ENCODE measurements at places on chromosomes 2 and 18.
A peak's percentile ranks its signal among the peaks of the same experiment; 100 is the strongest.

DNA sequence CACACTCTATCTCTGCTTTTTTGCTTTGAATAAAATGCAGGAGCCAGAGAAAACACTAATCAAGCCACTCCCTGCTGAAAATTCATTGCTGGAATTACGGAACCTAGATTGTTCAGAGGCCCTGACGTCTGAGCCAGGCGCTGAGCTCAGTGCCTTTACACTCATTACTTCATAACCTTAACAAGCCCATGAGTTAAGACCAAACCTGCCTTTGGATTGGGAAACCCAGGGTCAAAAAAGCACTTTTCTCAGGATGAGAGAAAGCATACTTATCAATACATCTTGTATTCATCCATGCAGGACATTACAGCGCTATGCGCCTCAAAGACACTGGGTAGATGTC lies 762 bp downstream of the INO80C start:
- no peaks in the 10 kb centered on the region for H3K27me3 ChIP-seq
- peak overlapping the region; percentile 94 for H3K27ac ChIP-seq
- peak; percentile 81 for DNase-seq
- H3K4me3 ChIP-seq = peak overlapping the region; percentile 55
- no peaks in the 10 kb centered on the region for H3K36me3 ChIP-seq
- peaks cover 49% of the 10 kb centered on the region for H3K4me1 ChIP-seq

DNA sequence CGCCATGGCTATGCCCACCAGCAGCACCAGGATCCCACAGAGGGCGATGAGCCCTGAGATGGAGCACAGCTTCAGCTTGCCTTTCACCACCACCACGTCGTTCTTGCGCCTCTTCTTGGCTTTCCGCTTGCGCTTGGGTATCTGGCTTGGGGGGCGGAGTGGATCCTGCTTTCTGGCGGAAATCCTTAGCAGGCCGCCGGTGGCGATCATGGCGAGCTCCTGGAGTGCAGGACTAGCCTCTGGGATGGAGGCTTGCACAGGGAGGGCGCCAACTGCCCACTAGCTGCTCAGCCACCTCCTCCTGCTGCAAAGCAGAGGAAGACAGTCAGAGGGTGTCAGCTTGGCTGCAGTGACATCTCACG lies 3.5 kb downstream of the TMEM200C start:
- H3K27me3 ChIP-seq = peaks cover 92% of the 10 kb centered on the region
- no peaks in the 10 kb centered on the region for H3K36me3 ChIP-seq
- H3K27ac ChIP-seq = no peak overlapping the region
- H3K4me1 ChIP-seq = peaks cover 35% of the 10 kb centered on the region

DNA sequence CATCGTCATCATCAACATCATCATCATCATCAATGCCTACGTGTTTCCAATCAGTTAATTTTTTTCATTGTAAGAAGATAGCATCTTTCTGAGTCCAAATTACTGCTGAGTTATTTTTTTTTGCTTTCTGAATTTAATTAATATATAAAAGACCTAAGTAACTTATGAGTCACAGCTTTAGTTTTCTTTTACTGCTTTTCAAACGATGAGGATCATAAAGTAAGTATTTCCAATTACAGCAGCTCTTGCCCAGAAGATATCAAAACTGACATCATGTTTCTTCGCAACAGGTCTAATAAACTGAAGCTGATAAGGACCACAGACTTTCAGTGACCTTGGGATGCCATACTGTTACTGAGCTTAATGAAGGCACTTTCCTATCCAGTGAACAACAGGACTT lies 442.2 kb downstream of the DSEL start:
- H3K4me3 ChIP-seq = no peak overlapping the region
- DNase-seq = no peak
- no peaks in the 10 kb centered on the region for H3K27me3 ChIP-seq
- no peak overlapping the region for H3K27ac ChIP-seq

- no peak overlapping the region for H3K4me3 ChIP-seq
- H3K36me3 ChIP-seq = no peaks in the 10 kb centered on the region
- no peaks in the 10 kb centered on the region for H3K27me3 ChIP-seq
- DNase-seq = no peak
- no peak overlapping the region for H3K27ac ChIP-seq
Measured at GRCh38 chr18:63183952-63184770, 135.4 kb downstream of the BCL2 start.

- no peaks in the 10 kb centered on the region for H3K36me3 ChIP-seq
- H3K27ac ChIP-seq = no peak overlapping the region
- H3K27me3 ChIP-seq = no peaks in the 10 kb centered on the region
- H3K4me3 ChIP-seq = no peak overlapping the region
- no peak for DNase-seq
Measured at GRCh38 chr2:196535742-196536141, 103.8 kb upstream of the CCDC150 start.

DNA sequence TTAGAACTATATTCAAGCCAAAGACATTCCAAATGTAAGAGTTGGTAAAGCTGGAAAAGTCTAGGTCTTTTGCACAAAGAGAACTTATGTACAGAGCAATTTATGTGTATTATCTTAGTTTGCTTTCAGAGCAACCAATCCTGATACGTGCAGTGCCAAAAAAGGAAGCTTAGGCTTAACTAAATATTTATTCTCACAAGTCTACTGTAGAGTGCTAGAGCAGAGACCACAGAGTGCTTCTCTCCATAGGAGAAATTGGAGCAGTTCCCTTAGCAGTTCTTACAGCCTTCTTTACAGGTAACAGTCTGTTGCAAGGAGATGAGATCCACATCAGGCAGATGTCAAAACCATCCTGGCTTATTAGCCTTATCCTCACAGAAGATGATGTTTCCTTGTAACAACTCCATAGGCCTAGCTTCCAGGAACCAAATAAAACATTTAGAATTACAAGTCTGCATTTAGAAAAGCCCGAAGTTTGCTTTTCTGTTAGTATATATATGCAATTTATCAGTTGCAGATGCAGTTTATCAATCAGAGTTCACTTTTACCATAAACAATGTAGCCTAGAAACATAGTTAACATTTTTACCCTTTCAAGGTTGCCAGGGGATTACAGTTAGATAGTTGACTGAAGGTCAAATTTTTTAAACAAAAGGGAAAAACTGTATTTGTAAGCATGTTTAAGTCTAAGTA lies 250.6 kb upstream of the KCNJ3 start:
- H3K27ac ChIP-seq = no peak overlapping the region
- DNase-seq = no peak
- H3K27me3 ChIP-seq = no peaks in the 10 kb centered on the region
- H3K4me3 ChIP-seq = no peak overlapping the region
- H3K36me3 ChIP-seq = no peaks in the 10 kb centered on the region

- no peak for DNase-seq
- no peaks in the 10 kb centered on the region for H3K27me3 ChIP-seq
- no peak overlapping the region for H3K27ac ChIP-seq
- H3K4me3 ChIP-seq = no peak overlapping the region
Measured at GRCh38 chr2:144548088-144548487, 28.2 kb upstream of the ZEB2 start.

GRCh38 chr2:207505171-207505570 lies 24.6 kb upstream of the CREB1 start:
- H3K4me3 ChIP-seq = no peak overlapping the region
- peak; percentile 26 for DNase-seq
- H3K27ac ChIP-seq = no peak overlapping the region
- no peaks in the 10 kb centered on the region for H3K36me3 ChIP-seq
- H3K4me1 ChIP-seq = no peaks in the 10 kb centered on the region
- H3K27me3 ChIP-seq = no peaks in the 10 kb centered on the region

DNA sequence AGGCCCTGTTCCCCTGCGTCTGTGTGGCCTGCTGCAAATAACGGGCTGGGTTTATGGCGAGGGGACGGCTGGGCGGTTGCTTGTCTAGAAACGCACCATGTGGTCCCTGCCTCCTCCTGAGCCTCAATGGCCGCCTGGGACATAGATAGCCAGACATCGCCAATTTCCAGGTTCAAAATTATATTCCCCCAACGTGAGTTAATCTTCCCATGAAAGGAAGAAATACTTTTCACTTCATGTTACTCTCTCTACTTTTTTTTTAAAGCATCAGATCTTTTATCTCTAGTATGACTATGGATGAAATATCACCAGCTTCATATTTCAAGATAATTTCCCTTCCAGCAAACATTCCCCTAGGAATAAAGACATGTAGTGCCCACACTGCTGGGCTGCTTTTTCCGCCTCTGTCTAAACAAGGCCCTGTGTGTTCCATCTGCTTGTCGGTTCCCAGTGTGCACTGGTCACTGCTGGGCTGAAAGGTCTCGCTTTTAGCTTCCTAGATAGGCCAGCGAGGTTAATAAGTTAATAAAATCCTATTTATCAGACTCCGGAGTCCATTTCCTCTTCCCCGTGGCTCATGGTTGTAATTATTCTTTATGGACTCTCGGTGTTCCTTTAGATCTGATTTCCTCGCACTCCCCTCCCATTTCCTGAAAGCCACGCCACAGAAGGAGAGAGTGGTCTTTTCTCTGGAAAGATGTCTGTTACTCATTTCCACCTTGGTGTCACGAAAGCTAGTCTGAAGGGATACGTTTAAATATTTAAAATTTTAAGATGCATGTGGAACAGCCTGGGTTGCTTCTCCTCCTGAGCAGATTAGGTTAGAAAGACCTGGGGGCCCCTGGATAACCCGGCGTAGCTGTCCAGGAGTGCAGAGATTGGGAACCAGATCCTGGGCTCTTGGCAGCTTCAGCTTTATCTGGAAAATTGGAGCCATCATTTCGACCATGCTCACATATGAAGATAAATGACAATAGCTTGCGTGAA lies 196.6 kb upstream of the COPS8 start:
- H3K27ac ChIP-seq = peak overlapping the region; percentile 85
- no peaks in the 10 kb centered on the region for H3K36me3 ChIP-seq
- H3K27me3 ChIP-seq = no peaks in the 10 kb centered on the region
- no peak overlapping the region for H3K4me3 ChIP-seq

GRCh38 chr18:48721312-48721711 lies 182.5 kb downstream of the CTIF start:
- no peaks in the 10 kb centered on the region for H3K36me3 ChIP-seq
- H3K27ac ChIP-seq = no peak overlapping the region
- DNase-seq = no peak
- H3K4me1 ChIP-seq = no peaks in the 10 kb centered on the region

- H3K4me3 ChIP-seq = no peak overlapping the region
- no peaks in the 10 kb centered on the region for H3K36me3 ChIP-seq
- H3K27me3 ChIP-seq = no peaks in the 10 kb centered on the region
- no peak overlapping the region for H3K27ac ChIP-seq
- peaks cover 10% of the 10 kb centered on the region for H3K4me1 ChIP-seq
Measured at GRCh38 chr2:144944546-144945220, 424.8 kb upstream of the ZEB2 start.

- DNase-seq = no peak
- peaks cover 2% of the 10 kb centered on the region for H3K4me1 ChIP-seq
- H3K4me3 ChIP-seq = no peak overlapping the region
- H3K27ac ChIP-seq = no peak overlapping the region
- no peaks in the 10 kb centered on the region for H3K27me3 ChIP-seq
Measured at GRCh38 chr2:23083966-23084365, 301.0 kb upstream of the KLHL29 start.

DNA sequence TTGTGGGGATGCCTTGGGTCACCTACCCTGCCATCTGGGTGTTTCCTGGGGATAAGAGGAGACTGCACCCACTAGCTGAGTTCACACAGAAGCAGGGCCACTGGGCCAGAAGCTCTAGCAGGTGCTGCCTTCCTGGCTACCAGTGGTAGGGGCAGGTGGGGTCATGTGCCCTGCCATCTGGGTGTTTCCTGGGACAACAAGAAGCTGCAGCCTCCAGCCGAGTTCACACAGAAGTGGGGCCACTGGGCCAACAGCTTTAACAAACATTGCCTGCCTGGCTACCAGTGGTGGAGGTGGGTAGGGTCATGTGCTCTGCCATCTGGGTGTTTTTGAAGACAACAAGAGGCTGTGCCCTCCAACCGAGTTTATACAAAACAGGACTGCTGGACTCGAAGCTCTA lies 282.2 kb upstream of the SYT4 start:
- H3K27ac ChIP-seq = no peak overlapping the region
- DNase-seq = no peak
- H3K4me1 ChIP-seq = no peaks in the 10 kb centered on the region
- H3K4me3 ChIP-seq = no peak overlapping the region
- H3K36me3 ChIP-seq = no peaks in the 10 kb centered on the region

DNA sequence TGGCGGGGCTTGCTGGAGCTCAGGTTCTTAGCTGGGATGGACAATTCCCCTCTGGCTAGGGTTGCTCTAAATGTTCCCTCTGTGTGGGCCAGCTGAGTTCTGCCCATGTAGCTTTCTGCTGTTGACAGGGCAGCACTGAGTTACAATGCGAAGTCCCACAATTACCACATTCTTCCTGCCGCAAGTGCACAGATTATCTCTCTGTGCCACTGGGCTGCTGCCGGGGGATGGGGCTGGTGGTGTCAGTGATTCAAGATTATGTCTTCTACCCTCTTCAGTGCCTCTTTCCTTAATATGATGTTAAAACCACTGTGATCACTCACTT lies 708.1 kb downstream of the SLC4A3 start:
- H3K36me3 ChIP-seq = no peaks in the 10 kb centered on the region
- no peaks in the 10 kb centered on the region for H3K4me1 ChIP-seq
- no peak overlapping the region for H3K27ac ChIP-seq
- H3K27me3 ChIP-seq = no peaks in the 10 kb centered on the region

DNA sequence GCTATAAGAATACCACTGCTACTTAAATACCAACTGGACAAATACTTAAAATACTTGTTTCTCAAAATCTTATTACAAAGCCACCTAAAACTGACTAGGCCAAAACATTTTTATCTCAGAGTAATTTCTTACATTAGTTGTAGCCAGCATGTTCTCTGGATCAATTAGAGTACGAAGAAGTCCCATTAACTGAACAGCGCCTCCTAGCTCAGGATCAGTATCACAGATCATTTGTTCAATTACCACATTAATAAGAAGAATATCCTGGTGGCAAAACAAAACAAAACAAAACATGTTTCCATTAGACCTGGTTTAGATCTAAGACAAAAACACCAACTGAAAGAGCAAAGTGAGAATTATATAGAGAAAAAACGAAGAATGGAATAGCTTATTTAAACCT lies 36.0 kb downstream of the PPP4R3B start:
- H3K27me3 ChIP-seq = no peaks in the 10 kb centered on the region
- peaks cover 72% of the 10 kb centered on the region for H3K36me3 ChIP-seq
- H3K4me1 ChIP-seq = no peaks in the 10 kb centered on the region
- DNase-seq = no peak

GRCh38 chr2:119068154-119068725 lies 90.3 kb downstream of the C1QL2 start:
- no peak overlapping the region for H3K4me3 ChIP-seq
- DNase-seq = no peak
- peaks cover 2% of the 10 kb centered on the region for H3K4me1 ChIP-seq
- no peak overlapping the region for H3K27ac ChIP-seq
- H3K36me3 ChIP-seq = no peaks in the 10 kb centered on the region

DNA sequence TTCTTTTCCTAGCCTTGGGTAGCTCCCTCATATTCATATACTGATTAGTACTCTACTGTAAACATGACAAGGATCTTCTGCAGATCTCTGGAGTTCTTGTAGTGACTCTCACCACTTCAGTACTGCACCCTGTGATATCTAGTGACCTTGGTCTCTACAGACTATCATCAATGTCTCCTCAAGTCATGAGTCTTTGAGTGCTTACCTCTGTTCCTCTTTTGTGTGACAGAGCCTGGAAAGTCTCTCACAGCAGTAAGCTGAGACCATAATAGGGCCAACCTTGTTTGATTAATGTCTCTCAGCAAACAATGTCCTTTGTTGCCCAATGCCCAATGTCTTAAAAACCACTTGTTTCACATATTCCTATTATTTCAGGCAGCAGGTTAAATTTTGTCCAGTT lies 34.2 kb upstream of the BAZ2B start:
- no peaks in the 10 kb centered on the region for H3K4me1 ChIP-seq
- no peak for DNase-seq
- H3K27ac ChIP-seq = no peak overlapping the region

- H3K27me3 ChIP-seq = no peaks in the 10 kb centered on the region
- H3K4me1 ChIP-seq = no peaks in the 10 kb centered on the region
- peak; percentile 26 for DNase-seq
- H3K36me3 ChIP-seq = no peaks in the 10 kb centered on the region
Measured at GRCh38 chr2:204357286-204357685, 188.0 kb upstream of the PARD3B start.
